ENCODE measurements at places on chromosomes 11 and 22.

DNA sequence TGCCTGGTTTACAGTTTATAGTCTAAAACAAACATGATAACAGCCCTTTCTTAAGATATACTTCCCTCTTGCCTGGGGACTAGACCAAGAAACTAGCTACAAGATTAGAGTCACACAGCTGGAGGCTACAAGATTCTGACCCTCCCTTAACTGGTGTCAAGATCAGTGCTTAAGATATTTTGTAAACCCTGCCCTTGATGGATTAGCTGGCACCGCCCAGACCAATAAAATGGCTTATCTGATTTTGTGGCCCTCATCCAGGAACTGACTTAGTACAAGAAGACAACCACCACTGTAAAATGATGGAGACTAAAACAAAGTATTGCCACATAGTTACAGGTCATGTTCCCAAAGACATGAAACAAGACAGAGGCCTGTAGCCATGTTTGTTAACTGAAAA, 53.4 kb downstream of the FAM181B start:
- no peak for DNase-seq

DNA sequence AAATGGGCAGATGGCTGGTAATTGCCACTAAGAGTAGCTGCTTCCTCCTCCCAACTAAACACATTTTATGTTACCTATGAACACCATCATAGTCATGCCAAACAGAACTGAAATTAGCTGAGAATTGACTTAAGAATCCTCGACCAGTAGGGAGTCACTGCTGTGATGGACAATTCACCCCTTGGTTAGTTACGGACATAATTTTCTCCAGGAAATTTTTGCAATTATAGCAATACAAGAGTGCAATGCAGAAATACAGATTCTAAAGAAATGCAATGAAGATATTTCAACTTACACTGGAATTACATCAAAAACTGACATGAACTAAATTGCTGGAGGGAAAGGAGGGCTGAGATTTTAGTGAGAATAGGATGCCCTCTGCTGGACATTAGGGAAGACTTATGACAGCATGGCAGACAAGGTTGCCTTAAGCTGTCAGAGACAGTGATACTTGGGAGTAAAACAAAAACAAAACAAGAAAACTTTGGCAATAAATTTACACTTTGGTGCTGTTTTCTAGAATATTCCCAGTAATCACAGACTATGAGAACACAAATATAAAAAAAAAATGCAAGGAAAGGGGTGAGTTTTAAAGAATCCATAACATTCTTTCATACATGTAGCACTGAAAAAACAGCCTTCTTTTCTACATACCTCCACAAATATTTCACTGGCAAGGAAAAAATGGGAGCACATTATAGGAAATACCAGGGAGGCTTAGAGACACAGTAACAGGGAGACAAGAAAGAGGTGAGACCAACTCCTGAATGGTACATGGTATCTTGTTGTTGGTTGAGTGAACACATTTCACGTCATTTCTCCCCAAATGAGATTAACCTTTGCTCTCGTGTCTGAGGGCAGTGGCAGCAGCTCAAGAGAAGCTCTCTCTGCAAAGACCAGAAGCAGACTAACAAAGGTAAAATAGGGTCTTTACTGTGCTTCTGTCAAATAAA, 11.2 kb upstream of the PPP2R1B start:
- DNase-seq = no peak

GRCh38 chr11:83361831-83362230, 75.7 kb upstream of the CCDC90B start:
- no peak for DNase-seq

GRCh38 chr22:17264321-17265052, 45.3 kb upstream of the ADA2 start:
- peak; percentile 40 for DNase-seq

DNA sequence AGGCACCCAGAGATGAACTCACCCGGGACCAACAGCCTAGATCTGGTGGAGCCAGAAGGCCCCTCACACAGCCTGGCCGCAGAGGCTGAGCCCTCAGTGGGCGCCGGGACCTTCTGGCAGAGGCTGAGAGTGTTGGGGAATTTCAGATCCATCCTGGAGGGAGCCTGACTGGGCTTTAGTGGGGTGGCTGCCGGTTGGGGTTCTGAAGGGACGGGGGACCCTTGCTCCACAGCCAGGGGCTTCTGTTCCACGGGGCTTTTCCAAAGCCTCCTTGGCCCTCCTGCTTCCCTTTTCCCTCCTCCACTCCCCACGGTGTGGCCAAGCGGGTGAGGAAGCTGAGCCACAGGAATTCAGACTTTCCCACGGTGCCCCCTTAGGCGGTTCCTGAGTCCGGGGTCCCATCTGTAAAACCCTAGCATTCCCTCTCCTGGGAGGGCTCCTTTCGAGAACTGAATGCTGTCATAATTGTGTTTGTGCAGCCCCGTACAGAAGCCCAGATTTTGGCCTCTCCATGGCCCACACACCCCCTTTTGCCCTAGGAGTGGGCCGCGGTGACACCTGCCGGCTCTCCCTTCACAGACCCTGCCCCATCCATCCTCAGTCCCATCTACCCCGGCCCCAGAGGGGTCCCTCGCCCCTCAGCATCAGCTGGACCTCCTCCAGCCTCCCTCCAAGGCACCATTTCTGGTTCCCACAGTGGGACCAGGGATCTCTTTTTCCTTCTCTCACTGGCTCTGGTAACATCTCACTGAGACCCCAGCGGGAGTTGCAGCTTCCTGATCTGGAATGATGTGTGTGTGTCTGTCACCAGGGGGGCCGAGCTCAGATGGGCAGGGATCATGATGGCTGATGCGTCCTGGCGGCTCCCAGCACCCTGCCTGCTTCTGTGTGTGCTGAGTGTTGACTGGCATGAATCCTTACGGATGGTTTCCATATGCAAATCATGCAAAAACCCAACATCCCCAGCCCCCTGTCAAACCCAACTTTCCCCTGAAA, 1048.4 kb downstream of the TBC1D22A start:
- no peak for DNase-seq

GRCh38 chr11:43747130-43747802, 66.7 kb downstream of the HSD17B12 start:
- DNase-seq = no peak

- no peak for DNase-seq
Measured at GRCh38 chr11:64998141-64998540, 1.4 kb upstream of the BATF2 start.

GRCh38 chr11:118067006-118067405, 9.9 kb upstream of the TMPRSS4 start:
- no peak for DNase-seq

GRCh38 chr22:29780748-29781676, 13.8 kb downstream of the UQCR10 start:
- peak; percentile 55 for DNase-seq

DNA sequence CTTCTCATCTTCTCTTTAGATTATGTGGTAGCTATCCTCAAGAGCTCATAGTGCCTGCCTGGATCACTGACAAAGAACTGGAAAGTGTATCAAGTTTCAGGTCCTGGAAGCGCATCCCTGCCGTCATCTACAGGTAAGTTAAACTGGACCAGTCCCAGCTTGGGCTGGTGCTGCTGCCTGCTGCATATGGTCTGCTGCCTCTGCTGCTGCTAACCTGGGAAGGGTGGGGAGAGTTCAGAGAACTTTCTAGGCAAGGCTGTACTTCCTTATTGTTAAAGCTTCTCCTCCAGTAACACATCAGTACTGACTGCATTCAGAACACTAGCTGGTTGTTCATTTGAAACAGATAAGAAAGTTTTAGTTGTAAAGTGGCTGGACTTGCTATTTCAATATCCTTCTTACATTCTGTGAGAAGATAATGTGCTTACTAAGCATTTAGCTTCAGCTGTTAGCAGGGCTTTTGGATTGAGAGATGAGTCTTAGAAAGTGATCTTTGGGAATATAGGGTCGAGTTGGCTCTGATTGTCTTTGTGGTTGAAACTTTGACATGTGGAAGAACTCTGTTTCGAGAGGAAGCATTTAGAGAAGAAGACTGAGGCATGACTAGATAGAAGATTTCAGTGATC, 77.3 kb upstream of the HORMAD2 start:
- no peak for DNase-seq

DNA sequence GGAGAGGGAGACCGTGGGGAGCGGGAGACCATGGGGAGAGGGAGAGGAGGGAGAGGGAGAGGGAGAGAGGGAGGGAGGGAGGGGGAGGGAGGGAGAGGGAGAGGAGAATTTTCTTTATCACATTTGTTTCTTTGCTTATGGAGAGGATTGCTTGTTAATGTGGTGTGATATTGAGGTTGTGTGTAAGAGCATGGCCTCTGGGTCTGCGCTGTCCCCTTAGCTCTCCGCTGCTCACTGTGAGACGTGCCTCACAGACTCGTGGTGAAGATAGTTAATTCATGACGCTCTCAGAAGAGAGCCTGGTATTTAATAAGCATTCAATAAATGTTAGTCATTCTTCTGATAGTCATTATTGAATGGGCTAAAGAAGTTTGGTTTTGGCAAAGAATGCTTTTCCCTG, 26.2 kb downstream of the PPFIA1 start:
- DNase-seq = no peak

DNA sequence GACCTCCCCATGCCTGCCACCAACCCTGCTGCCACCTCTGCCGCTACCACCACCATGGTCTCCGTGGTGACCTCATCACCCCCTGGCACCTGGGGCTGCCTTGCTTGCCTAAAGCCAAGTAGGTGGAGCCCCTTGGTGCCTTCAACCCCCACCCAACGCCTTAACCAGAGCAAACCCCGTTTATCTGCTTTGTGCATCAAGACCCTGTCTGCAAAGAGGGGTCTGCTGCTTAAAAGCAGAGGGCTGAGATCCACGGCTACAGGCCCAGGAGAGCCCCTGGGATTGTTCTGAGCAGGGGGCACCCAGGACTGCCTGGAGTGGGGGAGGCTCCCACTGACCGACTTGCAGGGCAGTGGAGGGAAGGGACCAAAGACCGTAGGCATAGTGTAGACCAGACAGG, 4.9 kb upstream of the PPIL2 start:
- DNase-seq = no peak

GRCh38 chr11:126838779-126839178, 161.8 kb downstream of the KIRREL3 start:
- no peak for DNase-seq

DNA sequence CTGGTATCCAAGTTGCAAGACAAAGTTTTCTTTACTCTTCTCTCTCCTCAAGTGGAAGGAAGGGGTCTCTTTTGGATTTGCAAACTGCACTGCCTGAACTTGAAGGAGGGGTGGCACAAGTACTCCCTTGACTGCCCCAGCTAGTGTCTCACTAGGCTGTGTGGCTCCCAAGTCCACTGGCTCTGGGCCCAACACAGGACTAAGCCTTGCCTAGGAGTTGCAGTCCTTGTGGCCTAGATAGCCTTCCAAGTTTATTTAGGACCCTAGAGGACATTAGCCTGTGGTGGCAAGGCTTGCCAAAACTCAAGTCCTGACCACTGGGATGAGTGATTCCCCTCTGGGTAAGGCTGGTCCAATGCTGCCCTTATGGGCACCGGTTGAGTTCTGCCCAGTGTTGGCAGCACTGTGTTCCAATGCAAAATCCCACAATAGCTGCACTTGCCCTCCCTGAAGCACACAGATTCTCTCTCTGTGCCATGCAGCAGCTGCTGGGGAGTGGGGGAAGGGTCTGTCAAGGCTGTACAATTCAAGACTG, 10.2 kb upstream of the WEE1 start:
- no peak for DNase-seq

GRCh38 chr22:33792832-33793231, 127.4 kb downstream of the LARGE1 start:
- DNase-seq = peak; percentile 15

DNA sequence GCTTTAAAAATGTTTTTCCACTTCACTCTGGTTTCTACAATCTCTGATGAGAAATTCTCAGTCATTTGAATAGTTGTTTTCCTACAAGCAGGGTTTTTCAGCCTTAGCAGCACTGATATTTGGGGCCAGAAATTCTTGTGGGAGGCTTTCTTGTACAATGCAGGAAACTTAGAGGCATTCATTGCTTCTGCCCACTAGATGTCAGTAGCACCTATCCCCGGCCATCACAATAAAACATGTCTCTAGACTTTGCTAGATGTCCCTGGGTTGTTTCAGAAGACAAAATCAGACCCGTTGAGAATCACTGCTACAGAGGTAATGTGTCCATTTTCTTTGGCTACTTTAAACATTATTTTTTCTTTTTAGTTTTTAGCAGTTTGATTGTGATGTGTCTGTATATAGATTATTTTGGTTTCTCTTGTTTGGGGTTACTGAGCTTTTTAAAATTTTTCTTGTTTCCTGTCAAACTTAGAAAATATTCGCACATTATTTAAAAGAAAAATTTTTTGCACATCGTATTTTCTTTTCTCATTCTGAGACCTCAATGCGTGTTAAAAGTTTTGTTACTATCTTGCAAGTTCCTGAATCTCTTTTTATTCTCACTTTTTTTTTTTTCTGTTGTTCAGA, 60.8 kb upstream of the CCDC179 start:
- no peak for DNase-seq

- no peak for DNase-seq
Measured at GRCh38 chr11:96222102-96222501, 120.9 kb downstream of the MAML2 start.

- DNase-seq = no peak
Measured at GRCh38 chr11:84234462-84235202, 948.5 kb upstream of the CCDC90B start.

- DNase-seq = no peak
Measured at GRCh38 chr11:98390391-98390790, 630.4 kb upstream of the CNTN5 start.

DNA sequence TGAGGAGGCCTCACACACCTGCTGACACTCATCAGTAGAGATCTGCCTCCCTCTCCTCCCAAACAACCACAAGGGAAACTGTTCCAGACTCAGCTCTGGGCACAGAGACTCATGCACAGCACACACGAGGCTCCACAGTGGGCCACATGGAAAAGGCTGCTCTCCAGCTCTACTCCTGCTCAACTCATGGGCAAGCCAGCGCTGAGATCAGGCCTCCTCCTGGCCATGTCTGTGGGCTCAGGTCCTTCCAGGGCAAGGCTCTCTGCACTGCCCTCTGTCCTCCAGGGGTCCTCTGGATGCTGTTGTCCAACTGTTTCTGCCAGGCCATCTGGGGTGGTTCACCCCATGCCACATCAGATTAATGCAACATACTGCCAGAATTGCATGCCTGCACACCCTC, 46.0 kb downstream of the PLEKHA7 start:
- no peak for DNase-seq

GRCh38 chr11:113142508-113142907, 171.9 kb upstream of the TTC12 start:
- DNase-seq = no peak

DNA sequence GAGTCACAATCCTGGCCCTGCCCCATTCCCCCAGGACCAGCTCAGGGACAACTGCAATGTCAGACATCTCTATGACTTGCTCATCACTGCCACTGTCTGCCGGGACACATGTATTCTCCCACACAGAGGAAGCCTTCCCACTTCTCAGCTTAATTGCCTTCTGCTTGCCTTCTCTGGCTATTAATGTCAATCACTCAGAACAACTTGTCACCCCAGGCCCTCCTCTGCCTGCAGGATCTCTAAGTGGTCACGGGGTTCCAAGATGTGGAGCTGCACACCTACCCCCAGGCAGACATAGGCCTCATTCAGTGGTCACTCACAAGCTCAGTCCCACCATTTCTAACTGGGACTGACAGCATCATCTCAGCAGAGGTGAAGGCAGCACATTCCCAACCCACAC, 15.1 kb downstream of the PLEKHA7 start:
- no peak for DNase-seq

- DNase-seq = no peak
Measured at GRCh38 chr11:61475433-61475832, 33.1 kb upstream of the LRRC10B start.

GRCh38 chr11:77316733-77317342, 15.4 kb upstream of the GDPD4 start:
- DNase-seq = no peak

All from ovary (tissue), 10 donors.